ENCODE measurements at places on chromosomes 1 and 21.

GRCh38 chr1:165476776-165477175, 31.9 kb upstream of the RXRG start:
- DNase-seq, result no peak

DNA sequence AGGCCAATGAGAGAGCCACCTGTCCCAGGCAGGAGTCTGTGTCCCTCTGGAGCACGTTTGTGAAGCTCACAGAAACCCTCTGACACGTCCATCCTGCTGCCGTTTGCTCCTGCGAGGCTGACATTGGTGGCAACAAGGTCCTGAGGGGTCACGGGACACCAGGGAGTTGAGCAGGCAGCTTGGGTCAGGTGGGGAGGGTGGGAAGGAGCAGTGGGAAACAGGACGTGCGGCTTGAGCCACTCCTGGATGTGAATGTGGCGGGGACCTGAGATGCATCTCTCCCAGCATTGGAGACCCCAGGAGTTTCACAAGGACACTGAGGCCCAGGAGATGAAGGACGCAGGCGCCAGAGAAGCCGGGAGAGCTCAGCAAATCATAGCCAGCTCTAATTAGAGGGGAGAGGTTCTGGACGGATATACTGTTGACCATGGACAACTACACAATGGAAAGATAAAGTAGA, 149.0 kb downstream of the PEX14 start:
- DNase-seq, result no peak

- DNase-seq, result no peak
These were observed 83.1 kb downstream of the CAPZB start for GRCh38 chr1:19402031-19402813.

DNA sequence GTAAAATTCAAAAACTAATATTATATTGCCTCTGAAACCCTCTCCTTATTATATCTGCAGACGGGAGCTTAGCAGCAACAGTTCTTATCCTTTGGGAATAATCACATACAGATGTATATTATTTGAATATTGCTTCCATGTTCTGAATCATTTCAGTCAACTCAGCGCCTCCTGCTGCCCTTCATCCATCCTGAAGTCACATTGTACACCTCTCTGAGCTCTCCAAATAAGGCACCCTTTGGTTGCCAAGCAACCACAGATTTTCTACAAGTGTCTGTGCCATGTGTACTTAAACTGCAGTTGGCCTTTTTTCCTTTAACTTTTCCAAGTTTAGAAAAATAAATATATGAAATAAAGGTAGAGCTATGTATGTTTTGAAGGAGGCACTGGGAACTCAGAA, 384.3 kb downstream of the LRRIQ3 start:
- DNase-seq, result no peak

Measured in stimulated activated CD4-positive, alpha-beta T cell treated with anti-CD3 and anti-CD28 coated beads, Interleukin-1b, Interleukin-23, amount 100 ng/mL, for 24 hours (primary cell).